Activated CD4-positive, CD25-positive, alpha-beta regulatory T cell treated with anti-CD3 and anti-CD28 coated beads, Interleukin-2, amount 50 U/mL, for 72 hours (primary cell): ENCODE measurements at places on chromosomes 7 and 10.
A peak's percentile ranks its signal among the peaks of the same experiment; 100 is the strongest.

DNA sequence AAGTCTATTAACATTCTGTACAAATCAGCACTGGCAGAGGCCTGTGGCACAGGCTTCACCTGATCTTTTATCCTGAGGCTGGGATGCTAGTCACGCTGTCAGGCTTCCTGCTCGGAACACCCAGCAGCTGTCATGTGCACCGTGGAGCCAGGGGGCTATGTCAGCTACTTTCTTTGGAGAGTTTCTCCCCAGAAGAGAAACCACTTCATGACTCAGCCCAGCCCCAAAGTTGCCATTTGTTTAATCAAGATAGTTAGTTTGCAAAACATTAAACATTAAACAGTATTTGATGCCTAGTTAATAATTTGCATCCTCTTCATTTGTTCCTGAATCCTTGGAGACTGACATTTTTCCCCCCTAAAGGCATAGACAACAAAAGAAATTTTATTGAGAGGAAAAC lies at the start of gene HABP2:
Gene HABP2 (plus strand): TSS at position 353 of the 400 bp plus-strand sequence. CDS start 69 bp downstream, outside the sequence.
- no peak for DNase-seq

- DNase-seq = no peak
Observed at GRCh38 chr7:116842371-116842770, 20.0 kb upstream of the CAPZA2 start.

- peak; percentile 33 for DNase-seq
Observed at GRCh38 chr10:87850742-87851205, 12.6 kb downstream of the KLLN start.

- no peak for DNase-seq
Observed at GRCh38 chr7:39317107-39317506, 249.1 kb upstream of the YAE1 start.

GRCh38 chr7:36346260-36346831 lies 43.3 kb upstream of the ANLN start:
- DNase-seq = no peak

DNA sequence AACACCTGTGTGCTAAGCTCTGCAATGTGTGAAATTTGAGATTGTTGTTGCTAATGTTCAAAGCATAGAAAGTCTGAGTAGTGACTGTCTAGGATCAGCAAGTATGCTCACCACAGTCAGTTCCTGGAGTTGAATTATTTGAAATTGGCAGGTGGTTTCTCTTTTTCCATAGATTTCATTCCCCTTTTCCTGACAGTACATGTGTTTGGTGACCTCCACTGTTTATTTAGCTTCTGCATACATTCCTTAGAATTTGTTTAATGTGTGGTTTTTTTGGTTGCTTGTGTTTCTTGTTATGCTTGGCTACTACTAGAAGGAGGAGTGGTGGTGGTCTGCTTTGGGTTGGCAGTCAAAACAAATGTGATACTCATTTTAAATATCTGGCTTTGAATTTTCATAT lies 52.3 kb downstream of the FOXP2 start:
- DNase-seq = no peak
